ENCODE measurements at places on chromosomes 4 and X. TPM values are rescaled to one million over a fixed set of nuclear protein-coding genes. Genes with fewer than 3 reads are reported as not detected.

Gene ODAPH
- total RNA-seq: not detected

Gene MAML3
- total RNA-seq: 5.3 TPM

Gene SPANXB1
- total RNA-seq: not detected

Gene ZCCHC18
- total RNA-seq: 24.2 TPM

Gene HSFX4
- total RNA-seq: not detected

All from naive thymus-derived CD8-positive, alpha-beta T cell (primary cell).